ENCODE measurements at places on chromosomes 1 and 21.
A peak's percentile ranks its signal among the peaks of the same experiment; 100 is the strongest.

DNA sequence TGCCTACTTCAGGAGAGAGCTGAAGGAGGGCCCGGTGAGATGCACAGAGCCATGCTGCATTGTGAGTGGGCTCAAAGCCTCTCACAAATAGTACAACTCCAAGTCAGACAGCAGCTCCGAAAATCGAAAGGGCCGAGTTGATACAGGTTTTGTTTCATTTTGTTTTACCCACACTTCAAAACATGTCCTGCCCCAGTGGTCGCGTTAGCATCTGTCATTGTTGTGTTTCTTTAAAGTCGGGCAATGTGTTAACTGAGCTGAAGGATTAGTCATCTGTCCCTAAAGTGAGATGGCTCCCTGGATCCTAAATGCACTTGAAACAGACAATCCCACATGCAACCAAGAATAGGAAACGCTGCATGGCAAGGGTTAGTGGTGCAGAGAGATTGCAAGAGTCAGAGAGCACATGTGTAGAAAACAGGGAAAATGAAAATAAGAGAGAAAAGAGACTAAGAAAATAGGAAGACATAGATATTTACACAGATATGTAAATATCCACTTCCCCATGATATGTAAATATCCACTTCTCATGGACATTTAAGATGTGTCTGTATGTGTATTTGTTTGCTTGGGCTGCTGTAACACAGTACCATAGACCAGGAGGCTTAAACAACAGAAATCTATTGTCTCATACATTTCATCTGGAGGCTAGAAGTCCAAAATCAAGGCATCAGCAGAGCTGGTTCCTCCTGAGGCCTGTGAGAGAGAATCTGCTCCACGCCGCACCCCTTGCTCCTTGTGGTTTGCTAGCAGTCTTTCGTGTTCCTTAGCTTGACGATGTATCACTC is 131.4 kb upstream of the RAB4A start:
- DNase-seq, result no peak

DNA sequence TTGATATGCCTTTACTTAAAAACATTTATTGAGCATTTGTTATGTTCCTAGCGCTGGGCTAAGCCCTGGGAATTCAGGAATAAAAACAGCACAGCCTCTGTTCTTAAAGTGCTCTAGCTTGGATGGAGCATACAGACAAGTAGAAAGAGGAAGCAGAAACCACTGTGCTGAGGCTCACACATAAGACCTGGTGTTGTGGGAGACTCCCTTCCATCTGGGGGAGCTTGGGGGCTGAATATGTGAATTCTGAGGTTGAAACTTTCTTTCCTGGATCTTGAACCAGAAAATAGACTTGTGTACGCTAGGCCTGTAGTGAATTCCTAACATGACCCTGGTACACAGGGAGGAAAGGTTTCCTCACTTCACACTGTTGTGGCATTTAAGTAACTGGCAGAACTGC is 209.9 kb downstream of the ZNF326 start:
- DNase-seq, result no peak

- DNase-seq, result peak; percentile 83
These were observed 268.9 kb downstream of the HHAT start for GRCh38 chr1:210597555-210598134.

DNA sequence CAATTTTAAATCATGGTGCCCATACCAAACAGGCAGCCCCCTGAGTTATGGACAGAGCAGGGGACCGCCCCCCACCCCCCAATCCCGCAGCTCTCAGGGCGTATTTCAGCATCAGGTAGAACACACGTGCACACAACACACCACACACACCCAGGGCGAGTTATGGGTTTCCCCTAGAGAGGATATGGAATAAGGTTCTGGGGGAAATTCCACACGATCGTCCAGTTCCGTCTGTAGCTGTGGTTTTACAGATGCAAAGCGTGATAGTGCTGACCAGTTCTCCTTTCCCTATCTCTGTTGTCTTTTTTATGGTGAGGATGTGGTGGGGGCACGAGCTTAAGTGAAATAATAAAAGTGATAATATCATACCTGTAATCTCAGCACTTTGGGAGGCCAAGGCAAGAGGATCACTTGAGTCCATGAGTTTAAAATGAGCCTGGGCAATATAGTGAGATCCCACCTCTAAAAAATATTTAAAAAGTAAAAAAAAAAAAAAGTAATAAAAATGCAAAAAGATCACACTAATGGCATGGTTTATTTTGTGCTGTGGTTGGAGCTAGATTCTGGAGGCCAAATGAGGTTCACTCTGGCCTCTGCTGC is 25.1 kb downstream of the C2CD2 start:
- no peak for DNase-seq

- DNase-seq, result no peak
These were observed 83.1 kb downstream of the DESI2 start for GRCh38 chr1:244735876-244736561.

DNA sequence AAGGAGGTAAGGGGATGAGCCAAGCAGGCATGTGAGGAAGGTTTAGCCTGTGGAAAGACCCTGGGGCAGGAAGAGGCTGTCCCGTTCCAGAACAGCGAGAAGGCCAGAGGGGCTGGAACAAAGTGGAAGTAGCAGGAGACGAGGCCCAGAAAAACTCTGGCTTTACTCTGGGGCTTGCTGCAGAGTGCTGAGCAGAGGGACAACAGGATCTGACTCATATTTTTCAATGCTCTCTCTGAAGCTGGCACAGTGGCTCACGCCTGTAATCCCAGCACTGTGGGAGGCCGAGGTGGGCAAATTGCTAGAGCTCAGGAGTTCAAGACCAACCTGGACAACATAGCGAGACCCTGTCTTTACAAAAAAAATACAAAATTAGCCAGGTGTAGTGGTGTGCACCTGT is 52.4 kb upstream of the PAX7 start:
- DNase-seq, result no peak

DNA sequence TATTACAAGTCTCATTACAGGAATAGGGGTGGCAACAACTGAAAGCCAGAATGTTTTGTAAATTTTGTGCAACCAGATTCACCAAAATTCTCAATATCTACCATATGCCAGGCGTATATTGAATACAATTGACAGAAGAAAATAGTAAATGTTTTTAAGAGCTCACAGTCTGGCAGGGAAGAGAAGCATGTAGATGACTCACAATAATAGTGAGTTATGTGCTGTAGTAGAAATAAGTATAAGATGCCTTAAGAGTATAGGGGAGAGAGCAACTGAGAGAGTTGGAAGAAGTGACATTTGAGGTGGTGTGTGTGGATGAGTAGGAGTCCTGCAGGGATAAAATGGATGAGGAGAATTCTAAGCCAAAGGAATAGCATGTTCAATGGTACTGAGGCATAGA is 170.5 kb upstream of the FGGY start:
- DNase-seq, result no peak

GRCh38 chr1:105260001-105260400 is 1510.3 kb downstream of the AMY1C start:
- no peak for DNase-seq

DNA sequence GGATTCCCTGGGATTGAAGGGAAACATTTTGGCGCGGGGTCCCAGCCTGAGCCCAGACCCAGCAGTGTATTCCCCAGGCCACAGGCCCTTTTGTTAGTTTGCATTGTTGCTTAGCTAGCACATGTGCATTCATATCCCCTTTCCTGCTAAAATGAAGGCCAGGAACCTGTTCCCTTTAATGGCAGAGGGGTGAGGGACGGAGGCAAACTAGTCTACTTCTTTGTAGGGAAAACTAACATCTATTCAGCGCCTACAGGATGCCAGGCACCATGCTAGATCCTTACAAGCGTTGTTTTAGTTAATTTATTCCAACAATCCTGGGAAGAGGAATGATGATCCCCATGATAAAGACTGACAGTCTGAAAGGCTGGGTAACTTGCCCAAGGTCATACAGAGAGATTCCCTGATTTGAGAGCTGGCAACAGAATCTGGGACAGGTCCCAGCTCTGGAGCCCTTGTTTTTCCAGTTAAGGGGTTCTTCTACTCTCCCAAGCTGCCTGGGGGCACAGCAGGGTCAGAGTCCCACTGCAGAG is 595 bp upstream of the E2F2 start:
- no peak for DNase-seq

DNA sequence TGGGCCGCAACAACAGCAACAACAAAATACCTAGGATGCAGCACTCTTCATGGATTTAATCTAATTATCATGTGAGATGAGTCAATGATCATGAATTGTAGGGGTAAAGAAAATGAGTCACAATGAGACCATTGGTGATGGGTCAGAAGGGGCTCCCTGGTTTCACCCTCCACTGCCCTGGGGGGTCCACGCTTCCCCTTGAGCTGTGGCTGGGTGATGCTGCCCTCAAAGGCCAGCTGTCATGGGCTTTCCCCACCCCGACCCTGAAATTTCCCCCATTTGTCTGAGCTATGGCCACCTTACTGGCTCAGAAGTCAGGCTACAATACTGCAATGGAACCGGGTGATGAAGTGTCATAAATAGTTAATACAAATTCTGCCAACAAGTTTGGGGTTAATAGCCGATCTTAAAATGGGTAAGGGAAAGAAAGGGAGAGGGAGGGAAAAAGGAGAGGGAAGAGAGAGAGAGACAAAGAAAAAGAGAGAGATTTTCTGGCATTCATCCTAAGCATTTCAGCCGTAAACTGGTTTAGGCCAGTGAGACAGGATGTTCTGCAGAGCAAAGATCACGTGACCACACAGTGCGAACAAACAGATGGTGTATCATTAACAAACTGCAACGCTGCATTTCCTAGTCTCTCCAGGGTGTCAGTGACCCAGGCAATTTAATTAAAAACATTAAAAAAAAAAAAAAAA is 143.4 kb upstream of the ERRFI1 start:
- DNase-seq, result peak; percentile 82

DNA sequence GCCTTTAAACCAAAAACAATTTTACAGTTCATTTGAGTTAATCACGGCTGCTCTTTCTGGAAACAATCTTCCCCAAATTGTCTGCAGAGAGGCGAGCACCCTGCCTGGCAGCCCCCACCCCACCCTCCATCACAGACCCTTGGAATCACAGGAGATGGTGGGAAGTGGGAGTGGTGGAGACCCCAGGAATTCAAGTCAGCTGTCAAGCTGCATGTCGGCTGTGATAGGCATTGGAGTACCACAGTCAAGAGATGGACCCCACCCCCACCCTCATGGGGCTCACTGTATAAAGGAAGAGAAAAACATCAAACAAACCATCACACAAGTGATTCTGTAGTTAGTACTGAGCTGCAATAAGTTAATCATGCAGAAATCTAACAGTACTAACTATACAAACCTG is 360.4 kb downstream of the MATN1 start:
- DNase-seq, result no peak

DNA sequence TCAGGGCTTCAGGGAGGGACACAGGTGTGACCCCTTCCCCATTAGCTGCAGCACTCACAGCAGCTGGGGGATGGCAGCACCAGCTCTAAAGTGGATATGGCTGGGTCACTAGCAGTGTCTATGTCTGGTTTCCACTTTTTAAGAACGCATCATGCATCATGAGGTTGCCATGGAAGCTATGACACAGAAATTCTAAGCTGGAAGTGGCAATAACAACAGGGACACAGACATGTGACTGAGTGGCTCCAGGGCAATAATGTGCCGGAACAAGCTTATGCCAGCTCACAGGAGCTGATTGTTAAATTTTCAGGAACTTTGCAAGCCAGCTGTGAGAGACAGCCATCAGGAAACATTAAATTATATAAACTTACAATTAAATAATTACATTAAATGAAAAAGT is 51.2 kb upstream of the NFASC start:
- DNase-seq, result no peak

GRCh38 chr1:202268817-202269216 is 72.9 kb downstream of the UBE2T start:
- DNase-seq, result no peak

DNA sequence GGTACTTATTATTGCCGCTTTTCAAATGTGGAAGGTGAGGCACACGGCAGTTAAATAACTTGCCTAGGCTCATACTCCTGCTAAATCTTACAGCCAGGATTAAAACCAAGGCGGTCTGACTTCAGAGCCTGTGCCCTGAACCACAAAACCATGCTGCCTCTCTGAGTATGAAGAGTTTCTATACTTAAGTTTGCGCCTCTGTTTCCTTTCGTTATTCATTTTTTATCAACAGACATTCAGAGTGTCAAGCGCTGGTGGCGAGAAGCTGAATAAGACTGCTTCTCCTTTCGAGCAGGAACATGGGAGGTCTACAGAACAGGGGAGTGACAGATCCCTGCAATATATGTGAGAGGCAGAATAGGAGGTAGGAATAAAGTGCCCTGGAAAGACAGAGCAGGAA is 96.0 kb upstream of the DUSP10 start:
- no peak for DNase-seq

GRCh38 chr1:50110151-50110550 is 1.4 kb downstream of the ELAVL4 start:
- no peak for DNase-seq

GRCh38 chr1:180160357-180160756 is 5.7 kb downstream of the QSOX1 start:
- DNase-seq, result no peak

- DNase-seq, result no peak
These were observed 203.2 kb downstream of the APP start for GRCh38 chr21:25967181-25967900.

DNA sequence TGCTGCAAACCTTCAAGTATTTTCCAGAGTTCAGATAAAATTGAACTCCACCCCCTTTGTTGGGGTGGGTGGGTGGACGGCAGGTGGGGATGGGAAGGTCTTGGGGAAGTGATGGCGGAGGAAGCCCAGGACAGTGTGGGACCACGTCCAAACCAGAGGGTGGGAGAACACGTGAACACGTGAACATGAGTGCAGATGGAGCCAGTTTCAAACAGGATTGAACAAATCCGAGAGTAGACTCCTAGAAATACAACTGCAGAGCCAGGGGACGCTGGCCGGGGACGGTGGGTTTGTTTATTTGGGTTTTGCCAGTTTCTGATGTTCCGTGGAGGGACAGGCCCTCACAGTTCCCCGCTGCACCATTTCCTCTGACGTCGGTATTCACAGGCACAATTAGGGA is 2.9 kb downstream of the KRTAP10-2 start:
- DNase-seq, result no peak

GRCh38 chr1:183546427-183546826 is 43.8 kb downstream of the NCF2 start:
- no peak for DNase-seq

DNA sequence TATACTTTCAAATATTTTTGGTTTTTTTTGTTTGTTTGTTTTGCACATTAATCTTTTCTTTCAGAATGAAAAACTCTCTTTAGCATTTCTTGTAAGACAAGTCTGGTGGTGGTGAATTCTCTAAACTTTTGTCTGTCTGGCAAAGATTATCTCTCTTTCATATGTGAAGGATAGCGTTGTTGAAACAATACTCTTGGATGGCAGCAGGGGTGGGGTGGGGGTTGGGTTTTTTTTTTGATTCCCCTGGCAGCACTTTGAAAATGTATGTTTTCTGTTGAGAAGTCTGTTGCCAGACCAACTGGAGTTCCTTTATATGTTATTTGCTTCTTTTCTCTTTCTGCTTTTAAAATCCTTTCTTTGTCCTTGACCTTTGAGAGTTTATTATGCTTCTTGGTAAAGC is 160.2 kb downstream of the VAV3 start:
- no peak for DNase-seq

- no peak for DNase-seq
These were observed 2.5 kb downstream of the C1QC start for GRCh38 chr1:22645931-22646330.

DNA sequence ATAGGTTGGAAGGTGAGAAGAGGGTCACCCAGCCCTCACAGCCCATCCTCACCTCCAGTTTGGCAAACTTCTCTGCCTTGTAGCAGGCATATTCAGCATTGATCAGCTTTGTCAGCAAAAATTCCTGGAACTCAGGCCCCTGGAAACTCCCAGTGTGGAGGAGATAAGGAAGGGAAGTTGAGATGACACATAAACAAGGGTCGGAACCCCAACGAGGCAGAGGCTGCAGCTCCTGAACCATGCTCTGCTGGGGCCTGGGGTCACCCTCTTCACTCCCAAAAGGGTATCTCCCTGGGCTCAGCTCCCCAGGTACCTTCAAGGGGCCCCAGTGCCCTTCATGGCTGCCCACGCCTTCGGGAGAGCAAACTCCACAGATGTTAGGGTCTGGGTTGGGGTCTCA is 60.4 kb downstream of the RAP1GAP start:
- no peak for DNase-seq
